ENCODE measurements at places on chromosomes 3 and 15.

- DNase-seq: no peak
These were observed 188.6 kb downstream of the NLGN1 start for GRCh38 chr3:173586166-173586565.

GRCh38 chr3:45597171-45597570 lies 2.6 kb downstream of the LIMD1 start:
- no peak for DNase-seq

DNA sequence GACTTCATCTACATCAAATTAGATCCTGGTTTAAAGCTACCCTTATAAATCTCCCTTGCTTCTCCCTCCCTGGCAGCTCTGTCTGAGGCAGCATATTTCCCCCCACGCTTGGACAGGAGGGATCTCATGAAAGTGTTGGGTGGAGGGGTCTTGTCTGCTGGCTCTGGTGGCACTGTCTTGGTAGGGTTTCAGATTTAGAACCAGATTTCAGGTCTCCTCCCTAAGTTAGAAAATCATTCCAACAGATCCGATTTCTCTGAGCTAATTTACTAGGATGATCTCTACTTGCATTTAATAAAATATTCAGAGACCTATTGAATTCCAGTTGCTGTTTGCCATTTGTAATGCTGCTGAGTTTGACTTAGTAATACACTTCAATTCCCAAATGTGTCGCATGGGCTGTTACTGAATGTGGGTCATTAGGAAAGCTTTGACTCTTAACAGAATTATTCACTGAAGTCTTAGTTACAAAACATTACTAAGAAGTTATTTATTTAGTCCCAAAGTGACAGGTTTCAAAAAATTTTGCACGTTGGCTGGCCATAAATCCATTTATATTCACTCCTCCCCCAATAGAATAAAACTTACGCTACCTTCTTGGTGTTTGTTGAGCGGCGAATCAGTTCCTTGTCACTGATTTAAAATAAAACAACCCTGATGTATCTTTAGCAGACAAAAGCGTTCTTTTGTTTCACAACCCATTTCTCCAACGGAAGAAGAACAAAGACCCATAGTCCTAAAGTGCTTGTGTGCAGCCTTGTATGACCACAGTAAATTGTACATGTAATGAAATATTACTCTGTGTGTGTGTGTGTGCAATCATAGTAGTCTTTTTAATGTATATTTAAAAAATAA lies 84.5 kb downstream of the TRAK1 start:
- DNase-seq: no peak

DNA sequence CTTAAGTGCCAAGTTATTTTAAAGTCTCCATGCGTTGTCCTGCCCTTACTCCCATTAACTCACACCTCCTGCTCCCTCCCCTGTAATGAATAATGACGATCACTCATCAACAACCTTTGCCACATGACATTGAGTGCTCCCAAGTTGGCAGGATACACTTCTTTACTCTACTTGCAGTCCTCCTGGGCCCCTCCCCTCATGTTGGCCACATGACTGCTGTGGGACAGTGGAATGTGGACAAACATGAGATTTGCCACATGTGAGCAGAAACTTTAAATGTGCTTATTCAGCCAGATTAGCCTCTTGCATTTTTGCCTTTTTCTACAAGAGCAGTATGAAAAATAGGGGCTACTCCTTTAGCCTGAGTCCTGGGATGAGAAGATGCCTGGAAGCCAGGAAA lies 167.9 kb downstream of the DCLK3 start:
- DNase-seq: no peak

DNA sequence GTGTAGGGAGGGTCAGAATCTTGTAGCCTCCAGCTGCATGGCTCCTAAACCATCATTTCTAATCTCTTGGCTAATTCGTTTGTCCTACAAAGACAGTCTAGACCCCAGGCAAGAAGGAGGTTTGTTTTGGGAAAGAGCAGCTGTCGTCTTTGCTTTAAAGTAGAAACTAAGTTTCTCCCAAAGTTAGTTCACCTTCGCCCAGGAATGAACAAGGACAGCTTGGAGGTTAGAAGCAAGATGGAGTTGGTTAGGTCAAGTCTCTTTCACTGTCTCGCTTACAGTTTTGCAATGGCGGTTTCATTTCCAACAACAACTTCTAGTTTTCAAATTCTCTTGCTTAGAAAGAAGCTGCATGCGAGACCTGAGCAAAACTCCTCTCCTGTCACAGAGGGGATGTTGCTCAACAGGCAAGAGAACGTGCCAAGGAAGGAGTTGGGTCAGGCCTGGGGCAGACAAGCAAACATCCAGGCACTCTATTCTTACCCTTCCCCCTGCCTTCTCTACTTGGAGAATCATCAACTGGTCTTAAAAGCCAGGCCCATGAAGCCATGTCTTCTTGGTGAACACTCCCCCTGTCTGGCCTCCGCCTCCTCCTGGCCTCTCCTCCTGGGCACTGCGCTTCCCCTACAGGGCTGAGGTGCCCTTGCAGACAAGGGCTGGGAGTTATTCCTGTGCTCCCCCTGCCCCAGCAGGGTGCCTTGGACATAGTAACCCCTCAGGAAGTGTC lies 57.6 kb downstream of the TMEM44 start:
- DNase-seq: no peak

DNA sequence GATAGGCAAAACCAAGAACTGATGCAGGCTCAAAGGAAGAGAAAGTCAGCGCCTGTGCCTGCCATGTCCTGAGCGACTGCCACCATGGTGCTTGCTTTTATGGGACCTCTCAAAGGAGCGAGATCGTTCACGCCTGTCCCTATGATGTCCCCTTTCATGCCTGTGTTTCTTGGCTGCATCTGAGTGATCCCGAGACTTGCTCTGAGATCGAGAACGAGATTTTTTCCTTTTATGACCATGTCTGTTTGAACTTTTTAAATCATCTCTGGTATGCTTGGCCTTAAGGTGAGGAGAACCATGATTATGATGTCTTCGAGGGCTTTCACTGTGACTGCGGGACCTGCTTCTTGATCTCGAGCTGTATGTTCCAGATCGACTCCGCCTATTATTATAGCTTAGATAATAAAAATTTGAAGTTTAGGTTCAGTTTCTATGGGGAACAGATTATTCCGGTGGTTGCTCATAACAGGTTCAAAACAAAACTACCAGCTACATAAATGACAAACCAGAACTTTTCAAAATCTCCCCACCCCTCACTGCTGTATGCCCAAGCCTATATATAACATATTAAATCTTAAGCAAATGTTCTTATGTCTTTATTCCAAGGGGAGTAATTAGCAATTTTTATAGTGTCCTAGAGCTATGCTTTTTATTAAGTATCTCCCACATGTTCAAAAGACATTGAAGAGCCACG lies 11.6 kb downstream of the CCNL1 start:
- no peak for DNase-seq

- DNase-seq: no peak
These were observed 1.7 kb downstream of the EIF4G1 start for GRCh38 chr3:184315871-184316661.

- no peak for DNase-seq
These were observed 5.6 kb downstream of the ZBED2 start for GRCh38 chr3:111589303-111590142.

DNA sequence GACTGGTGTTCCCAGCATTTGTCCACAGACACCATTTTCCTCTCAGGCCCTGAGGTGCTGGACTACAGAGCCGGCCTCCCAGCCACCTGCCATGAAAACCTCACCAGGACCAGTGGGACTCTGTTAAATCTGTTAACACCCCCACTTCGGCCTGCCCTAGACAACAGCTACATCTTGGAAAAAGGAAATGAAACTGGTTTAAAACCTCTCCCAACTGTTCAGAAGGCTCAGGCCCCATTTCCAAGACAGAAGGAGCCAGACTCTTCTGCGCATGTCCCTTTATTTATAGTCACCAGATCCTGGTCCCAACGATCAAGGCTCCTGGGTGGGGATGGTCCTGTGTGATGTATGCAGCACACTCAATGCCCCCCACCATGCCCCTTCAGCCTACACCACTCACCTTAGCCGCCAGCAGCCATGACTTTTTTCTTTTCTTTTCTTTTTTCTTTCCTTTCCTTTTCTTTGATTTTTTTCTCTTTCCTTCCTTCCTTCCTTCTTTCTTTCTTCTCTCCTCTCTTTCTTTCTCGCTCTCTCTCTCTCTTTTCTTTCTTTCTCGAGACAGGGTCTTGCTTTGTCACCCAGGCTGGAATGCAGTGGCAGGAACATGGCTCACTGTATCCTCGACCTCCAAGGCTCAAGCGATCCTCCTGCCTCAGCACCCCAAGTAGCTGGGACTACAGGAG lies 25.5 kb upstream of the FLNB start:
- DNase-seq: no peak

DNA sequence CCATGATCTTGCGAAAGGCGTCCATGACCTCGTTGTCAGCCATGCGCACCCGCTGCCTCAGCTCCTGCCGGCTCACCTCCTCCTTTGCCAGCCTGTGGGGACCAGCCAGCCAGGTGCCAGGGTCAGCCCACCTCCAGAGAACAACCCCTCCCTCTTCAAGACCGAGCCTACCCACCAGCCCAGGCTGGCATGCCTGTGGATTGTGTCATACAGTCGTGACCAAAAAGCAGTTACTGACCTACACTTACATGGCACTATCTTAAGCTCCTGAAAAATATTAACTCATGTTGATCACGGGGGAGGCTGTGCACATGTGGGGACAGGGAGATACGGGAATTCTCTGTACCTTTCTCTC lies 10.7 kb upstream of the CAMK1 start:
- no peak for DNase-seq

DNA sequence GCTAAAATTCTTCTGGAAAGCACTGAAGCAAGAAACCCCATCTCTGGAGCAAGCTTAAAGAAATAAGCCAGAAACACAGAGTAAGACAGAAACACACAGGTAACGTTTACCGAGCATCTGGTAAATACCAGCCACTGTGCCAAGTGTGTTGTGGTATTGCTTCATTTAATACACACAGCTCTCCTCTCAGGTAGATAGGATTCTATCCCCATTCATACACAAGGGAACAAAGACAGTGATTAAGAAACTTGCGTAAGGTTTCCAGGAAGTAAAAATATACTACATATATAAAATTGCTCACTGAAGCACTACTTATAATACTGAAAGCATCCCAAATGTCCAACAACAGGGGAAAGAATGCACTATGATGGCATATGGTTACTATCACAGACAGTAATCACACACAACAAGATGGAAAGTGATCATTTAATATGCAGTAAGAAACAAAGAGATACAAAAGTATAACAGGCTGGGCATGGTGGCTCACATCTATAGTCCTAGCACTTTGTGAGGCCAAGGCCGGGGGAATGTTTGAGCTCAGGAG lies 27.5 kb downstream of the TAMM41 start:
- no peak for DNase-seq

DNA sequence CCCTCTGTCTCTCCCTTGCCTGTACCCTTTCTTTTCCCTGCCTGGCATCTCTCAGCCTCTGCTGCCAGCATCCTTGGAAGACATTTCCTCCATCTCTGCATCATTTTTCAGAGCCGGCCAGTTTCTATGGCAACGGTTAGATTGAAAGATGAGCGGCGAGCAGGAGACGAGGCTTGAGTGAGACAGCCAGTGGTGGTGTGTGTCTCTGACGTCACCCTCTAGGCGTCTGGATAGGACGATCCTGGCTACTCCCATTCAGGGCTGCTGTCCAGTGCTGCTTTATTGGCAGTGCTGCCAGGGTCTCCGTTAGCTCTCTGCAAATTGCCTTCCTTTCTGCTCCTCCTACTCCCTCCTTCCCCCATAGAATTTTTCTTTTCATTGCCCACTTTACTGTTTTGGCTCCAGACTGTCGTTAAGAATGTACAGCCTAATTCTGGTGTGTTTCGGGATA lies 57.9 kb downstream of the TRAK1 start:
- DNase-seq: no peak
